ENCODE measurements at places on chromosomes 5 and 9. TPM values are rescaled to one million over a fixed set of nuclear protein-coding genes. Genes with fewer than 3 reads are reported as not detected.

GRCh38 chr5:131394128-131394527, 130.3 kb downstream of the CDC42SE2 start:
- no peak for DNase-seq

GRCh38 chr5:179452356-179453230, 97.8 kb upstream of the RUFY1 start:
- DNase-seq, result no peak

DNA sequence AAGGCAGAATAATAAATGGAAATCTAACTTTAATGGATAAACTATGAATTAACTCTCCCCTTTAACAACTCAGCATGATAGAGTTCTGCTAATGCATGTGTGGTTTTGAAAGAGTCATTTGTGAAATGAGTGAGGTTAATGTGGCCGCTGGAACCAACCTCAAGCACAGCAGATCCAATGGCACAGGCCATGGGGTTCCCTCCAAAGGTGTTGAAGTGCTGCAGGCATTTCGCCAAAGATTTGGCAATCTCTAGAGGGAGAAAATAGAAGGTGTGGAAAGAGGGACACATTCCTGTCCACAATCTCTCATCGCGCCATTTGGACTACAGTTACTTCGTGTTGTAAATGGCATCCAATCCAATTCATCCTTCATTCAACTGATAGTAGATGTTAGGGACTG, 35.0 kb downstream of the AGXT2 start:
- DNase-seq, result no peak

Gene PCDHGB2
- total RNA-seq, result 5.2 TPM

Gene MCC
- total RNA-seq, result 128 TPM

Gene TRPM6
- 1.7 TPM for total RNA-seq

All from endodermal cell (in vitro differentiated cells).